Fibroblast of skin of scalp (primary cell): ENCODE measurements at places on chromosomes 5 and 9.

DNA sequence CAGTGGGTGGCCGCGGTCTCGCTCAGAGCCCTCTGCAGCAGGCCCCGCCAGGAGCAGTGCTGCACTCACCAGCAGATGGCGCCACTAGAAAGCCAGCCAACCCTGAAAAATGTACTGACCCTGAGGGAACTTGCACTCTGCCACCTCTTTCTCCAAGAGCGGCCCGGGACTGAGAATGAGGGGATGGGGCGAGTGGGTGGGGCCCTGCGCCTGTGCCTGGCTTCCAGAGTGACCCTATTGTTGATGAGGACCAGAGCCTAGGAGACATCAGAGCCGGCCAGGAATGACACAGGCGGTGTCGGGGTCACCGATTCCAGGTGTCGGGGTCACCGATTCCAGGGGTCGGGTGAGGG is 2.9 kb upstream of the IL17B start:
- peak; percentile 78 for DNase-seq

GRCh38 chr5:149012350-149012749 is 50.5 kb downstream of the SH3TC2 start:
- DNase-seq, result no peak

DNA sequence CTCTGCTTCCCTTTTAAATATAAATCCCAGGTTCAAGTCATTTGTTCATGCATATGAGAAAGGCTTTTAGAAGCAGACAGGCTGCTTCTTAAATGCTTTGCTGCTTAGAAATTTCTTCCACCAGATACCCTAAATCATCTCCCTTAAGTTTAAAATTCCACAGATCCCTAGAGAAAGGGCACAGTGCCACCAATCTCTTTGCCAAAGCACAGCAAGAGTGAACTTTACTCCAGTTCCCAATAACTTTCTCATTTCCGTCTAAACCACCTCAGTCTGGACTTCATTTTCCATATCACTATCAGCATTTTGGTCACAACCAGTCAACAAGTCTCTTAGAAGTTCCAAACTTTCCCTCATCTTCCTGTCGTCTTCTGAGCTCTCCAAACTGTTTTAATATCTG is 679.8 kb upstream of the FTMT start:
- peak; percentile 32 for DNase-seq

GRCh38 chr9:135211524-135211890 is 124.0 kb downstream of the OLFM1 start:
- DNase-seq, result no peak

GRCh38 chr5:40796487-40796889 is 1.7 kb downstream of the PRKAA1 start:
- DNase-seq, result peak; percentile 43

DNA sequence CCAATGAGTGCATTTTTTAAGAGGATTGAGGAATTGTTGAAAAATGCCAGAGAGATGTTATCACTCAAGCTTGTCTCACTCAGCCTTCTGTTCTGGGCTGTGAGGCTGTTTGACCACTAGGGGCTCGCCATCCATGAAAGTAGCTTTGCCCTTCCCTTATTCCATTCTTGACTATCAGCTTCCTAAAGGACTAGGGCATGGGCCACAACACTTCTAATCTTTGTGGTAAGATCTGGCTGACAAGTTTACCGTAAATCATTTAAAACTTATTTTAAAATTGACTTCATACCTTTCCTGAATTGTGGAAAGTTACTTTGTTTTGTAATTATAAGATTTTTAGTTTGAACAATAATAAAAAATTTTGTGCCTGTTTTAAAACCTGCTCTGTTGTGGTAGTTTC is 49.5 kb downstream of the TJP2 start:
- DNase-seq, result peak; percentile 77

GRCh38 chr5:37005946-37006540 is 129.5 kb downstream of the NIPBL start:
- DNase-seq, result peak; percentile 31

DNA sequence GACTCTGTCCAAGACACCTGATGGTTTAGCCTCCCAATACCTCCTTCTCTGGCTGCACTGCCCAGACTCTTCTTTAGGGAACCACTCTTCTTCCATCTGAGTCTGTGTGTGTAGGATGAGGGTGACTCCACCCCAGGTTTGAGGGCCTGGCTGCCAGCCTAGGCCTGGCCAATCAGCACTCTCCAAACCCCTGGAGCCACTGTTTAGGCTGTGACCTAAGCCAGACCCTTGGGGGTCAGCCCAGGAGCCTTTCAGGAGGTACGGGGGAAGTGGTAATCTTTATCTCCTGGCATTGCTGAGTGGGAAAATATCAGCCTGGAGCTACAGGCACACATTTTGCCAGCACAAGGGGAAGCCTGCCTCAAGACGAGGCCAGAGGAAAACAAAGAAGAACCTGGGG is 6.2 kb upstream of the ERGIC1 start:
- DNase-seq, result no peak
